Choroid plexus epithelial cell (primary cell): ENCODE measurements at places on chromosomes 5 and 9.

DNA sequence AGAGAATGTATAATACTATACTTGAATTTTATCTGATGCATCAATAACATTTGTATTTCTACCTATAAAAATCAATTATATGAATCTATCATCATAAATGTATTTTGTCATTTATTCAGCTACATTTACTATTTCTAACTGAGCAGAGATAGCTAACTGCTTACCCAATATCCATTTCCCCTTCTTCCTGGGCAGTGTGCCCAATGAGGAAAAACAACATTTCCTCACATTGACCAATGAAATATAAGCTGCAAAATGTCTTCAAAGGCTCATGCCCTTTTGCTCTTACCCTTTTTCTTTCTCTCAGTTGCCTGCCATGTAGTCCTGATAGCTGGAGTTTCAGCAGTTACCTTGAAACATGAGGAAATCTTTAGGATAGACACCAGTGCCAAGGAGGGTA, 385.8 kb upstream of the PCSK5 start:
- DNase-seq = no peak

DNA sequence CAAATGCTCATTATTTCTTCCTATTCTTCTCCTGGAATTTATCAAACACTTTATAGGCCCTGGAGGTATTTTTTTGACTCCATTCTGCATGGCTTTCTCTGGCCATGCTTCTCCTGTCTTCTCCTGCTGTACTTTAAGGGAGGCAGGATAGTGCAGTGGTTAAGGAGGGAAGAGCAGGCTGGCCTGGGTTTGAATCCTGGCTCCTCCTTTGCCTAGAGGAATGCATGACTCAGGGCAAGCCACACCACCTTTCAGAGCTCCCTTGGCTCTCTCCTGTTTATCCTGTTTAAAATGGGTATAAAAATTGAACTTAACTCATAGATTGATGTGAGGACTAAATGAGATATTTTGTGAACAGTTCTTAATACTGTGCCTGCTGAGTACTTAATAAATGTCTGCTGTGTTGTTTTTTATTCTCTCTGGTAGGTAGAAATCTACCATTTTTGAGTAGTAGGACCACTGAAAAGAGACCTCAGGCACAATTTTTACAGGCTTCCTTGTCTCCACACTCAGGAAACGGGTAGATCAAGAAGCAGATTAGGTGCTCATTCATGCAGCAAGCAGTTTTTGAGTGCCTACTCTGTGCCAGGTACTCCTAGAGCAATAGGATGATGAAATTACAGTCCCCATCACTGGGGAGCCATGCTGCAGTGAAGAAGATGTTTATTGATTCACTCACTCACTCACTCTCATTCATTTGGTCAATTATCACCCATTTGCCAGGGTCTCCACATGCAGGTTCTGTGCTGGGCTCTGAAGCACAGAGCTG, 32.7 kb upstream of the ARAP3 start:
- no peak for DNase-seq

DNA sequence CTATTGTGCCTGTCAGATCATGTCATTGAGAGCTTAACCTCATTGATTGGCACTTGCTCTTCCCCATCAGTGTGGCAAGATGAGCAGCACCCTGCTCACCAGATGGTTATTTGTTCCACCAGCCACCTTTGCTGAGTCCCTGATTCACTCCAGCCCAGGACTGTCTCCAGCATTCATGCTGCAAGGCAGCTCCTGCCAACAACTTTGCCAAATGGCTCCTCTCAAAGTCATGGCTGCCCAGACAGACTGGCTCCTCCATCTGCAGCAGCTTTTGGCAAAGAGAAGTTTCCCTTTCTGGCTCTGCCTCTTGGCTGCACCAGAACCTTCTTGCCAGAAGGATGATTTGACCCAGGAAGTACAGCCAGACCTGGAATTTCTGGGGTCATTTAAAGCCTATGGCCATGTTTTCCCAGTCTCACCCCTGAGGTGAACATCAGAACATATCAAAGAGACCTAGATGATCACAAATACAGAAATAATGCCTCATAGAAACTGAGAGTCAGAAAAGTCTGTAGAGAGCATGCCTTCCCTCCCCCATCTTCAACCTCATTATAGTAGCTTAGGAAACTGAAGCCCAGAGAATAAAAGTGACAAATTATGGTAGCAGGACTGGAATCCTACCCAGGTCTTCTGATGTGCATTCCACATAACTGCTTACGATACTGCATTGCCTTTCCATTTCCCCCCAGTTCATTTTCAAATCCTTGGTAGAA, 10.4 kb downstream of the PPP2R2B start:
- DNase-seq = no peak

DNA sequence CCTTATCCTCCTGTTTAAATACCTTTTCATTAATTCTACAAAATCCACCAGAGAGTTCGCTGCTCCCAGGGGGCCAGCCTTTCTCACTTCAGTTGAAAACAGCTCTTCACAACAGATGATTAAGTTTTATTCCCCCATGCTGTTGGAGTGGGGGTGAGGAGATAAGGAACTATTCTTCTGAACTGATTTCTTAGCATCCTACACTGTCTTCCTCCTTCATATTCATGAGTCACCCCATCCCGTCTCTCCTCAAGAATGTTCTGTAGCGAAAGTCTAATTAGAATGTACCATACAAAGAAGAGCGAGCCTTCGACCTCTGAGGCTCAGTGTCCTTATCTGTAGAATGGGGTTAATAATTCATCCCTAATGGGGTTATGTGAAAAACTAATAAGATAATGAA, 138.0 kb downstream of the PIK3R1 start:
- DNase-seq = peak; percentile 62

- DNase-seq = peak; percentile 29
Observed at GRCh38 chr9:4430432-4431261, 59.6 kb upstream of the SLC1A1 start.

DNA sequence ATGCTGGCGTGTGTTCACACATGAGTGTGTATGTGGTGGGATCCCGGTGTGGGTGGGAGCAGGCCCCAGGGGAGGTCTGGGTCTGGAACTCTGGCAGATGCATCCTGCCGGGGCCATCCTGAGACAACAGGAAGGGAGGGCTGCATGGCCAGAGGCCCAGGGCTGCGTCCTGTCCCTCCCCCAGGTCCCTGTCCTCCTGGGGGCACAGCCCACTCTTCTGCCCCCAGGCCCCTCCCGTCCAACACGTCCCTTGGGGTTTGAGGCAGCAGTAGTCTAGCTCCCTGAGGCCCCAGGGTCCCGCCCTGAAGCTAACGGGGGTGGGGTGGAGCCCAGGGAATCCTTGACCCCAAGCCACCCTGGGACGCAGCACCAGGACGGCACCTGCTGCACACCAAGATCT, 16.6 kb downstream of the FLT4 start:
- DNase-seq = no peak

GRCh38 chr5:4513381-4513780, 626.7 kb upstream of the ADAMTS16 start:
- no peak for DNase-seq

DNA sequence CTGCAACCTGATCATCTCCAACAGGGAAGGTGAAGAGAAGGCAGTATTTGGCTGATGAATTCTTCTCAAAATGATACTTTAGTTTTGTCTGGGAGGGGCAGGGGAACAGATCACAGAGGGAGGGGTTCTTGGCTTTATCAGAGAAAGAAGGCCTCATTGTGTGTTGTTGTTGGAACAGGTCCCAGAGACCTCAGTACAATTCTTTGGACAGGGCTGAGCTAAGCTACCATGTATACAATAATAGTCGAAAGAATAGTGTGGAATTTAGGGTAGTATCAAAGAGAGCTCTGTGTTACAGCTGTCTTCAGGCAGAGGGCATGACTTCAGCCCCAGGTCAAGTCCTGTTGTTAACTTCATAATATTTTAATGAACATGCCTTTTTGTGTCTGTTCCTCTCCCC, 39.9 kb downstream of the ARHGAP26 start:
- peak; percentile 64 for DNase-seq

GRCh38 chr5:91252916-91253315, 130.2 kb downstream of the ARRDC3 start:
- DNase-seq = no peak

GRCh38 chr5:107184066-107184465, 486.7 kb downstream of the EFNA5 start:
- DNase-seq = no peak

DNA sequence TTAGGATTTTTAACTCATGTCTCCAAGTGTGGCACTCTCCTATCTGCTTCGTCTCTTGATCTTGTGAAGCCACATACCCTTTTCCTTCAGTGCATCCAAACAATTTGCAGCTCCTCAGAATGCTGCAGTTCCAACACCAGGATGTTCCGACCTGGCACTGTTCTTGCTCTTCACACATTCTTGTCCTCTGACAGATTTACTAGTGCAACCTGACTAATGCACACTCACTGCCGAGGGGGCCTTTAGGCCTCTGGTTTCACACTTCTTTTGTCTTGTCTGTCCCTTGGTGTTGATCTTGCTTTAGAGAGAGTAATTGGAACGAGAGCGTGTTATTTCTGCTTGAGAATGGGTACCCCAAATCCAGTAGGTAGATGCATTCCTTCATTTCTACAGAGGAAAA, 15.0 kb downstream of the ARHGAP26 start:
- no peak for DNase-seq

DNA sequence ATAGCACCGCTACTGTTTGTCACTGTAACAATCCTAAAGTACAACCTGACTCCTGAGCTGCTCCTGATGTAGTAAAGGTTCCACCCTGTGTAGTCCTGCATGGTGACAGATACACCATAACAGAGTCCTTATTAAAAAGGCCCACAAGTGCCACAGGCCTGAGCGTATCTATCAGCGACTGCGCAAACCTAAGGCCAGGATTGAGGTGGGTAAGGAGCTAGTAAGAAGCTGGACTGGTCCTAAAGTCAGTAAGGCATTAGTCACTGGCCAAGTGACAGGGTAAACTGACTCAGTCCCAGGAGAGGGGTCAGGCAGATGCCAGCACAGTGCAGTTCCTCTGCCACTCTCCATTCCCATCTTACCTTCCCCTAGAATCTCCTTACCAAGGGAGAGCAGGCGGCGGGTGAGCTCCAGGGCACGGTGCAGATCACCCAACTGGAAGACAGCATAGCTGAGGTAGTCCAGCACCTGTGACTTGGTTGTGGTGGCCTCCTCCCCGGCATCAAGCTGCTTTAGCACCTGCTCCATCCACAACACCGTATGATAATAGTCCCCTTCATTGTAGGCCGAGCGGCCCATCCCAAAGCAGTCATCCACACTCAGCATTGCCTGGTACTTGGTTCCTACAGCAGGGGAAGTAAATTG, 17.6 kb downstream of the P4HA2 start:
- DNase-seq = no peak

DNA sequence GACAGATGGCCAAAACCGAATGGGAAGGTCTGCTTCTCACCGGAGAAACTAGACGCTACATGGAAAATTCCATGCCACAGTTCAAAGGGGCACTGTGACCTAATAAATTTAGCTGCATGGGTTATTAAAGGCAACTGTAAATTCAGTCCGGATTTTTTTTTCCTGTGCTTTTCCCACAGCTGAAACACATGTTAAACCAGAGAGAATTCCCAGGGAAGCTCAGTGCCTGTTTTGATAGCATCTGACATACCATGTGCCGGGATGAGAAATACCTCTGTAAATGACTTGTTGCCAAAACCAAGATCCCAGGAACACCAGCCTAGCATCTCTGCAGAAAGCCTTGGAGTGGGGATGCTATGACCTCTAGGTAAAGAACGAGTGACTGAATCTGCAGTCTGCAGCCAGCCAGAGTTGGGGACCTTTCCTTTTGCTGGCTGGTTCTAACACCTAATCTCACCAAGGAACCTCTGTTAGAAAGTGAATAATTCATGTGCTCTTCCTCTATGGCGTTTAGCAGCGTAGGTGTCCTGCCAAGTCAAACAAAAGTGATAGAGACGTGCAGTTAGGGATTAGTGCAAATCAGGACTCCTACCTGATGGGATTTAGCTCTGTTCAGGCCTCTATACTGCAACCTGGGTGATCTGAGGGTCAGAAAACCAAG, 77.9 kb downstream of the SLIT3 start:
- no peak for DNase-seq

DNA sequence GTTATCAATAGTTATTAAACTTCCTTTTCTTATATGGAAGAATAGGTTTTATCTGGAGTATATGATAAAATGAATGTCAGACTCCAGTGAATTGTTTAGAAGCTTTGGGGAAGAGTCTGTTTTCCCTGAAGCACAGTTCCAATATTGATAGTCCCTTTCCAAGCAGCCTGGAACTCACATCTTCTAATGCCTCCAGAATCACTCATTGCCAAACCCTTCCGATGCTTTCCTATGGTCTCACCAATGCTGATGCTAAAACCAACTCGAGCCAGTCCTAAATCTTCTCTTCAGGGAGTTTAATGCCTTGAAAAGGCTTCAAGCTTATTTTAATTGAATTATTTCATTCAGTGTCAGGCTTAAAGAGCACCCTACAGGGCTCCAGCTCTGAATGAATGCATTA, 121.2 kb downstream of the PTTG1 start:
- no peak for DNase-seq

DNA sequence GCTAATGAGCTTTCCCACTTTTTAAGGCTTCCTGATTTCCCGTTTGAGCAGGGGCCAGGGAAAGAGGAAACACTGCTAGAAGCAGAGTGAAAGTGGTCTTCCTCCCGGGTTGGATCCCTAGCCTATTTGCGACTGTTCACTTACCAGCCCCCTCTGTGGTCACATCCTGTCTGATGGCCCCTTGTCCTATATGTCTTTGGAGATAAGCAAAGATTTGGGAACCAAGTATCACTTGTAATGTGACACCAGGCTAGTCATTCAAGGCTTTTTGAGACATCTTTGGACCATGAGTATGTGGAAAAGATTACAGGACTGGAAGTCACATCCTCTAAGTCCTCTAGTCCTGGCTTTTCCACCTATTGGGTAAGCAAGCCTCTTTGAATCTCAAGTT, 6.1 kb downstream of the DNAJB5 start:
- peak; percentile 36 for DNase-seq

DNA sequence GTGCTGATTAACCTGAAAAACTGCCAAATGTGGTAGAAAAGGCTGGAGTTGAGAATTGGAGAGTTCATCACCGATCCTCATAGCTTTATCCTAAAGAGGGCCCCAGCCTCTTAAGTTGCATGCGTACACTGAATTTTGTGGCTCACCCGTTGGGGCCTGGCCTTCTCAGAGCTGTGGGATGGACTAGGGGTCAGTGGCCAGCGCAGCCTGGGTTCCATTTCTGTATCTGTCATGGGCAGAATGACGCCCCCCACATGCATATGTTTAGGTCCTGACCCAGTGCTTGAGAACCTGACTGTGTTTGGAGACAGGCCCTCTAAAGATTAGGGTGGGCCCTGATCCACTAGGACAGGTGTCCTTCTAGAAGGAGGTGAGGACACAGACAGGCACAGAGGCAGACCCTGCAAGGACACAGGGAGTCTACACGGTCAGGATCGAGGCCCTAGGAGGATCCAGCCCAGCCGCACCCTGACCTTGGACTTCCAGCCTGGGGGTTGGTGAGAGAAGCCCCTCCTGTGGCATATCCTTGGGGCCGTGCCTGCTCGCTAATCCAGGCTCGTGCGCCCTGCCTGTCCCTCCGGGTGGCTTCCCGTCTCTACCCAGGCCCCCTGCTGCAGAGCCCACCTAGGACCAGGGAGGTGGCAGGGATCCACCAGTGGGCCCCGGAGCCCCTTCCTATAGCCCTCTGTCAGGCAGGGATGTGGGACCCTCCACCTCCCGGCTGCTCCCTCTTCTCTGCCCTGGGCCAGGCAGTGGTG, 32.2 kb downstream of the NDUFS6 start:
- DNase-seq = no peak
